ENCODE measurements at places on chromosomes 7 and 10. TPM values are rescaled to one million over a fixed set of nuclear protein-coding genes. Genes with fewer than 3 reads are reported as not detected.

- DNase-seq, result no peak
Observed at GRCh38 chr10:74963549-74963948, 137.1 kb downstream of the KAT6B start.

Gene SVOPL
- not detected for total RNA-seq

Gene CALML5
- total RNA-seq, result 31.1 TPM

DNA sequence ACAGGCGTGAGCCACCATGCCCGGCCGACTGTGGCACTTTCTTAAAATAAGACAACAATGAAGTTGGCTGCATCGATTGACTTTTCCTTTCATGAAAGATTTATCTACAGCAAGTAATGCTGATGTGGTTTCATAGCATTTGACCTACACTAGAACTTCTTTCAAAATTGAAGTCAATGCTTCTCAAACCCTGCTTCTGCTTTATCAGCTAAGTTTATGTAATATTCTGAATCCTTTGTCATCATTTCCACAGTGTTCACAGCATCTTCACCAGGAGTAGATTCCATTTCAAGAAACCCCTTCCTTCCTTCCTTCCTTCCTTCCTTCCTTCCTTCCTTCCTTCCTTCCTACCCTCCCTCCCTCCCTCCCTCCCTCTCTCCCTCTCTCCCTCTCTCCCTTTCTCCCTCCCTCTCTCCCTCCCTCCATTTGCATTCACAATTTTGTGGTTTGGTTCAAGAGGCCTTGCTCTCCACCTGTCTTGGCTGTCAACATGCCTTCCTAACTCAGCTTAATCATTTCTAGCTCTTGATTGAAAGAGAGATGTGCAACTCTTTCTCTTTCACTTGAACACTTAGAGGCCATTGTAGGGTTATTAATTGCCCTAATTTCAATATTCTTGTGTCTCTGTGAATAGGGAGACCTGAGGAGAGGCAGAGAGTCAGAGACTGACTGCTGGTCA, 52.1 kb downstream of the HDAC9 start:
- DNase-seq, result no peak

Gene TYW1
- 23.6 TPM for total RNA-seq

Gene SMNDC1
- 16.0 TPM for total RNA-seq

Gene SPDYE11
- not detected for total RNA-seq

Gene ASIC3
- total RNA-seq, result 3.3 TPM

DNA sequence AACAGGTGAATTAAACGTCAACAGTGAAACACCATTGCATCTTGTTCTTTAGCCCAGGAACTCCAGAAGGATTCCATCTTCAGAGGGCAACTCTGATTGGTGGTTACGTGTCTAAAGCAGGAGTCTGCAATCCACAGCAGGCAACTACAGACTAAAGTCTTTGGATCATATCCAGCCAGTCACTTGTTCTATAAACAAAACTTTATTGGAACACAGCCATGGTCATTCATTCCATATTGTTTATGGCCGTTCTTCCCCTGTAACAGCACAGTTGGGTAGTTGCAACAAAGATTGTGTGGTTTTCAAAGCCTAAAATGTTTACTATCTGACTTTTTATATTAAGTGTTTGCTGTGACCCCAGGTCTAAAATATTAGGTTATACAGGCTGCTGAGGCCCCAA, 94.7 kb upstream of the IMMP2L start:
- DNase-seq, result no peak

DNA sequence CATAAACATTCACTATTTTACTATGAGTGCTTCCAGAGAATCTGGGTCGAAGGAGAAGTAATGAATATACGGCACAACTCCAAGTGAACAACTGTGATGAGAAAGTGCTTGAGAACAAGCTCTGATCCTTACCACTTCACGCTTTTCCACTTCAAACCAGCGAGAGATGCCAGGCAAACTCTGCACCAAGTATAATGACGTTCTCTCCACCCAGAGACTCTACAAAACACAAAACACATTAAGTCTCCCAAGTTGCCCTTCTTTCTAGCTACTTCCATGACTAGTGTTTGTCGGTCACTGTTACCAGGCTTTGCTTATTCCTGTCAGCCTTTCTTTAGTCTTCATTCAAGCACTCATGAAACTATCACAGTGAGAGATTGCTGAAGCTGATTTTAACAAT, 193.1 kb upstream of the IMMP2L start:
- no peak for DNase-seq

Gene MNX1
- 0.15 TPM for total RNA-seq

Gene TWIST1
- 99.5 TPM for total RNA-seq

- DNase-seq, result no peak
Observed at GRCh38 chr7:37944737-37945054, 24.3 kb downstream of the EPDR1 start.

DNA sequence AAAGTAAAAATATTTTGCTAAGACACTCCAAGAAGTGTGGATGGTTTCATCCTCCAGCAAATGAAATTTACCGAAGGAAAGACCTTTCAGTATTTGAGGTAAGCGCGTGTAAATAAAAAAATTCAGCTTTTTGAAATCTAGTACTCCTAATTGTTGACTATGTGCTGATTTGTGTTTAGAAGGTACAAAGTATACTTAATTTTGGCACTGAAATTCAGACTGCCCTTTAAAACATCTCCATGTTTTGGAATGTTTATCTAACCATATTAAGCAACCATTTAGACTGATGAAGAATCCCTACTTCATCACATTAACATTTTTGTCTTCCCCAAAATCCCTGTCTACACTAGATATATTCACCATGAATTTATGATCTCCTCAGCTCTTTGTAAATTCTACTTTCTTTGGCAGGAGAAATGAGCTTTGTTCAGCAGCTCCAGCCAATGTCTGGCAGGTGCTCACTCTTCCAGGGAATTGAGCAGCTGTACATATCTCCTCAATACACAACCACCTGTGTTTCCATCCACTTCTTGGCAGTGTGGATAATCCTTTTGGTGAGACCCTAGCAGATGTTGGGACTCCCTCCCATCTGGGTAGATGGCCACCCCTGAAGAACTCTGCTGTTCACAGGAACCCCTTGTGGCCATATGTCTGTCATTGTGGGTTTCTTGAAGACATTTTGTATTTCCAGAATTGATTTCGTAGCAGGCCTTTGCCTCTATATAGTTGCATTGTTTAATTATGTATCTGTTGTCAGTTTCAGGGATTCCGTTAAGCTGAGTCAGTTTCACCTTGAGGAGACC, 129.4 kb upstream of the SAMD8 start:
- DNase-seq, result no peak

DNA sequence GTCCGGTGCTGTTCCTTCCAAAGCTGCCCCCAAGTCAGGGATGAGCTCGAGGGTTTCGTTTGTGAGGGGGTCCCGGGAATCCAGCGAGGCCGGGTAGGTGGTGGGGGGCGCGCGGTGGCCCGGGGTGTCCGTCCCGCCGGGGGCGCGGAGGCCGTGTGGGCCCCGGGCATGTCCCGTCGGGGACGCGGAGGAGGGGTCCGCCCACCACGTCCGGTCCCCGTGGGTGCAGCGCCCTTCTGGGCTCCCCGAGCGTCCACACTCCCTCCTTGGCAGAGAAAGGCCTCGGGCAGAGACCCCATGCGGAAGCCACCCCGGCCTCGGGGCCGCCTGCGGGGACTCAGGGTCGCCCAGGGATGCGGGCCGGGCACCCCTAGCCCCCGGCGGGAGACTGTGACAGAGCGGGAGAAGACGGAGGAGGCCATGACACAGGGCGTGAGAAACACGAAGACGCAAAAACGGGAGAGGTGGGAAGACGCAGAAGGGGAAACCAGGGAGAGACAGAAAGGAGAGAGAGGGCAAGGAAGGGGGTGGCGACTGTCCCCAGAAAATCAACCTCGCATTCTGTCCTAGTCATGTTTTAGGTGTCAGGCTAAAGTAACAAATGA, 640 bp upstream of the ZNF425 start:
- DNase-seq, result no peak

GRCh38 chr10:44923611-44924010, 12.5 kb downstream of the TMEM72 start:
- no peak for DNase-seq

All from breast epithelium (tissue), 4 donors.